Retina (tissue), 1 donor: ENCODE measurements at places on chromosomes 2 and 18.
A peak's percentile ranks its signal among the peaks of the same experiment; 100 is the strongest.

DNA sequence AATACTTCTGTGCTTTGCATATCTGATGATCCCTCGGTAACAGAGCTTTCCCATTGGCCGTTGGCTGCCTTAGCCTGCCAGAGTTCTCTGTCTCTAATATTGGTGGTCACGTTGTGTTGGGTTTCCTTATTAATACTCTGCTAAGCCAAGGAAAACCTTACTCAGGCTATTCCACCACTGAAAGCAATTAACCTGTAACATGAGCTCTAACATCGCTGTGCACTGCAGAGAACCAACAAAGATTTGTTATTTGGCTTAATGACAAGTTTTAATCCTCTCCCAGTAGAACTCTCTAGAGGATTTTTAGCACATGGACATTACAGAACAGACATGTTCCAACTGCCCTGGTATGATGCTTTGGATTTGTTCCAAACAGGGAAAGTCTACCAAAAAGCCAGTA, 825.9 kb upstream of the POU3F3 start:
- no peak for DNase-seq

DNA sequence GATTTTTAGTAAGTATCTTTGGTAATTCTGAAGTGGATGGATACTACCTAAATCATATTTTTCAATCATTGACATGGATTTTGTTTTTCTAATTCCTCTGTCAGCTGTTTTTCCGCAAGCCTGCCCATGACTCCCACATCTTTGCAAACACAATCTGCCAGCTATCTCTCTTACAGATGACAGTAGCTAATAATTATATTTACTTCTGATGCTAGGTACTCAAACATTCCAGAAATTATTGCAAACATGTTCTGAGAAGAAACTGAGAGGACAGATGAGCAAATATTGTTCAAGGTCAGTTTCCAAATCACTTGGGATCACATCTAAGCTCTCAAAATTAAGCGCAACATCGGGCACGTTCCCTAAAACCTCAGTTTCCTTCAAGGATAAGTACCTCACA, 270.0 kb upstream of the CDH19 start:
- no peak for DNase-seq

DNA sequence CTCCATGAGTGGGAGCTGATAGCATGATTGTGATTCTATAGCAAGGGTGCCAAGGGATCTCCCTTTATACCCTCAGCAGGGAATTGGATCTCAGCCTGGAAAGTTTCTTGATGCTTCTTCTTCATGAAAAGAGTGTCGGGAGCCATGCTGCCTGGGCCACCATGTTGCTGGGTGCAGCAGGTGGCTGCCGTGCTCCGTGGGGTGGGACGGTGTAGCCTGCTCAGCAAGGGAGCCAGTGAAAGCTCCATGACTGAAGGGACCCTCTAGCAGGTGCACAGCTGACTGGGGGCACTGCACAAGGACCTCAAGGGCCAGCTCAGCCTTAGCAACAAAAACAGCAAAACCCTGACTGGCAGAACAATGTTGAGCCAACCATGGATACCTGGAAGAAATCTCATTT, 368.9 kb upstream of the HS6ST1 start:
- no peak for DNase-seq

DNA sequence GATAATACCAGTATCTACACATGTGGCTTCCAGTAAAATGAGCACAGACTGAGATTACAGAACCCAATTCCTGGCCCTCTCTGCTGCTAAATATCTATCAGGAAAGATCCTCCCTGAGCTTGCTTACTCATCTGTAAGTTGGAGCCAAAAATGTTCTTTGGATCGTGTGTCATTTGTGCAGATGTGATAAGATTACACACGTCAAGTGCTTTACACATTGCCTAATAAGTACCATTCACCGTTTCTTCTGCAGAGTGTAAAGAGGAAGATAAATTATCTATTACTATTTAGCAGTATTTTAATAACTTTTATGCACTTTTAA, 23.2 kb upstream of the SLC20A1 start:
- DNase-seq, result no peak

- DNase-seq, result no peak
Observed at GRCh38 chr2:66058675-66059074, 376.2 kb upstream of the MEIS1 start.

- DNase-seq, result no peak
Observed at GRCh38 chr2:168929031-168929430, 27.9 kb downstream of the G6PC2 start.

DNA sequence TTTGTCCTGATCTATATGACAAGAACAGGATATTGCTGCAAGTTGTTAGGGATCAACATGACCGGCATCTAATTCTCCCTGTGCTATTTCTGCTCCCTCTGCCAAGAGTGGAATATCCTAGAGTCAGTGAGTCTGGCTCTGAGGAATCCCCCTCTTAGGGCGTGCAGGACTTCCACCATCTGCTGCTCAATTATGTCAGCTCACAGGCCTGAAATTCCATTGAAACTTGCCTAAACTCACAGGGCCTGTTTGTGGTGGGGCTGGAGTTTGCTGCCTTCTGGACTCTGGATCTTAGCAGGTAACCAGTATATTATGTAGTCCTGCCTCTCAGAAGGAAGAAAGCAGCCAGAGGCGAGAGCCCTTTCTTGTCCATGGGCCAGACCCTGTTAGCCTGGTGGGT, 323.0 kb downstream of the TSN start:
- no peak for DNase-seq

GRCh38 chr2:147989809-147990403, 30.6 kb downstream of the ORC4 start:
- peak; percentile 3 for DNase-seq

GRCh38 chr18:45760462-45761036, 36.6 kb downstream of the SLC14A1 start:
- no peak for DNase-seq

GRCh38 chr18:36724591-36725001, 104.2 kb downstream of the TPGS2 start:
- no peak for DNase-seq

DNA sequence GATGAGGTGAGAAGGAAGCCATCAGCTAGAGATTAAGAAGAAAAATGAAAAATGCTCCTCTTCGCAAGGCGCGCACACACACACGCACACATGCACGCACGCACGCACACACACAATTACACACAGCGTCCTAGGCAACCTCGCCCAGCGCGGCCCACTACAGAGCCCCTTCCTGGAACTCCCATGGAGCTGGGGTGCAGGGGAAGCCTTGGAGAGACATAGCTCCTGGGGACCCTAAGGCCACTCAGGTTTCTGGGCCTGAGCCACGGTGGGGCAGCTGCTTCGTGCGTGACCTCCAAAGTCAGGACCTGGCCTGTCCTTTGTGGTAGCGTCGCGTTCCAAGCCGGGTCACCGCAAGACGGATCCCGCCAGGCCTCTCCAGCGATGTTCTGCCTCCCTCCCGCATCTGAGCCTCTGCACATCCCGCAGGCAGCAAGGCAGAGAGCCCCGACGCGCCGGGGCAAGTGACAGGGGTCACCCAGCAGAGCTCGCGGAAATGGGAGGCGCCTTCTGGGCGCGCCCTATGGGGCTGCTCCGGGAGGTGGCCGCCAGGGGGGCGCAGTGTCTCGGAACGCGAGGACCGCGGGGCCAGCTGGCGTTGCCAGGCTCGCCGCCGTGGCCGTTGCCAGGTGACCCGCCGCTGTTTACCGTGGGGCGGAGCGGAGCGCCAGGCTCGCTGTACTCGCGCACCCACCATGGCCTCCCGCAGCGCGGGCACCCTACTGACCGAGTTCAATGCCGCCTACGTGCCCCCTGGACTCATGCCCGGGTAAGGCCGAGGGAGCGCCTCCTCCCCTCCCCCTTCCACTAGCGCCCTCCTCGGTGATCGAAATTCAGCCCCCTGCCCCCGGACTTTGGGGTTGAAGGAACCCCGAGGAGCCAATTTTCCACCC, 79.0 kb downstream of the CIB4 start:
- DNase-seq, result peak; percentile 83

GRCh38 chr2:63765117-63765516, 76.6 kb upstream of the UGP2 start:
- no peak for DNase-seq

GRCh38 chr2:50751311-50752031, 280.5 kb downstream of the NRXN1 start:
- DNase-seq, result no peak

DNA sequence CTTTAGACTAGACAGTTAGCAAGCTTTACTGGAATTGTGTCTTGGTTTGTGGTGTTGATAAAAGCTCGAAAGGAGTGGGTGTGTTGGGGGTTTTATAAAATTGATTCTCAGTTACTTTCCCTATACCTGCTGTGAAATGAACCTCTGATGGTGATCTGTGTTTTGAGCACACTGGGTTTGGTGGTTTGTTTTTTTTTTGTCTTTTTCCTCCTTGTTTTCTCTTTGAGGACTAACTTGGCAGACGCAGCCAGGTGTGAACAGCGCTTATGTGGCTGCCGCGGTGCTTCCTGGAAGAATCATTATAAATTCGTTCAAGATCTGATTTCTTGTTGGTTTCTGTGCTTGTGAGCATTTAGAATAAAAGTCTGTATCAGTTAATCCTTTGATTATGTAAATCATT, 28.5 kb downstream of the GRHL1 start:
- no peak for DNase-seq

DNA sequence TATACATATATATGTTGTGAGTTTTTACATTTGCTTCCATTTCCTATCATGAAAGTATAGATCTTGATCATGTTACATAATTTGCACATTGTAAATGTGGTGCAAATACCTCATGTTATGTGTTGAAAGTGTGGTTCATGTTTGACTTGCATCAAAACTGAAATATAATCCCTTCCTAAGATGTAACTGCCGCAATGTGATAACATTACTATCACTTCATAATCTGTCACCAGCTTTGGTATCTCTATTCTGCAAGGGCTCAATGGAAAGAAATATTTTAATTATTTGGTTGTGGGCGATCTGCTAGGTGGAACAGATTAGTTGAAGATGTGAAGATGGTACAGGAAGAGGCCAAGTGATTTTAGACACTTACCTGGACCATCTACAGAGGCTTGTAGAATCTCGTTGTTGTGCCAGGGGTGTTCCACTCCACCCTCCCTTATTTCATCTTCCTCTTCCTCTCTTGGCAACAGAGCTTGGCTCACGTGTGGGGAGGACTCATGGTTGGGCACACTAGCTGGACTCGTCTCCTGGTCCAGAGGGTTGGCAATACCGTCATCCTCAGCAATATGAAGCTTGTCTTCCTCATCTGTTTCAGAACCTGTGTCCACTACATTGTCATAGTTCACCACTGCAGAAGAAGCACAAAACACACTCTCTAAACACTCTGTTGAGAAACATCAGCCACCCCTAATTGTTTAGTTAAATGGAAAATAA, 90.4 kb downstream of the ZEB2 start:
- DNase-seq, result no peak

DNA sequence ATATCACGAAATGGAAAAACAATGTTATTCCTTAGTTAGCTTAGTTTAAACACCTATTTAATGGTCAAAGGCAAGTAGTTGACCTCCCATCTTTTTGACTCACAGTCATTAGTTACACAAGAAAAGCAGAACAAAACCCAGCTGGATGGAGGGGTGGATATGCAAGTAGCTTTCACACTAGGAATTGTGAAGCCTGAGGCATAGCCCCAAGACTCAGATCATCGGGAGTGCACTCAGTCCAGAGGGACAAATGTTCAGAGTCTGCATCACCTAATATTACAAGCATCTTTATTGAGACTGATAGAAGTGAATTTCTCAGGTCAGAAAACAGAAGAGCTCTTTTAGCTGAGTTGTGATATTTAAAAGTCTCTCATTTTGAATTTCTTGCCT, 15.5 kb upstream of the CPS1 start:
- DNase-seq, result no peak

DNA sequence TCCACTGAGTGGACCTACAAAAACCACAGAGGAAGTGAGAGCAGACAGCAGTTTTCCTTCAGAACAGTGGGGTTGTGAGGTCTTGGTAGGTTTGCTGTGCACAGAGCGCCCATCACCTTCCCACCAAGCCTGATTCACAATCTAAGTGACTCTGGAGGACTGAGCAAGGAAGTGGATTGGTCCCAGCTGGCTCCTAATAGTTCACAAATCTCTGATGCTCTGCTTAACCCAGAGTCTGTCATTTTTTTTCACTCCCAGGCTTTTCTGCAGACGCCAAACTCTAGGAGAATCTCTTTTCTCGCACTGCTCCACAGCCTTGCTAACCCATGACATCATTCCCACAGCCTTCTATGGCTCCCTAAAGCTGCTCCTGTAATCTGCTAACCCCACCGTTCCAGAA, 280.4 kb downstream of the C1D start:
- no peak for DNase-seq

DNA sequence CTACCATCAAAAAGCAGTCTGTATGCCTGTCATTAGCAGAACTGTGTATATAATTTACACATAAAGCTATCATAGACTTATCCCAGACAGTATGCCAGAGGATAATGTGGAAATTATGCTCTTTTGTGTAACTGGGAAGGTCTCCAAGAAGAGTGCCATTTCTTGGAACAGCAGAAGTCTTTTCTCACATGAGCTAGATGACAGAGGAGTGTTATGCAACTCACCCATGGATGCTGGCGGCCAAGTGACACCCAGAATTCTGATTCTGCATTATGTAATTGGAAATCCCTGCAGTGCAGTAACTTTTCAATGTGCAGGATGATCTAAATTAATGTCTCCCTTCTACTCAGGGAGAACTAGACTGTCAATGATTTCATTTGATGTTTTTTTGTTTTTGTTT, 160.0 kb downstream of the UBE2E3 start:
- no peak for DNase-seq

- peak; percentile 83 for DNase-seq
Observed at GRCh38 chr18:75210274-75211001, at the start of gene TSHZ1. TSS of gene TSHZ1 (plus strand) at chr18:75210797. CDS start at chr18:75211877, 1,080 bp downstream.

DNA sequence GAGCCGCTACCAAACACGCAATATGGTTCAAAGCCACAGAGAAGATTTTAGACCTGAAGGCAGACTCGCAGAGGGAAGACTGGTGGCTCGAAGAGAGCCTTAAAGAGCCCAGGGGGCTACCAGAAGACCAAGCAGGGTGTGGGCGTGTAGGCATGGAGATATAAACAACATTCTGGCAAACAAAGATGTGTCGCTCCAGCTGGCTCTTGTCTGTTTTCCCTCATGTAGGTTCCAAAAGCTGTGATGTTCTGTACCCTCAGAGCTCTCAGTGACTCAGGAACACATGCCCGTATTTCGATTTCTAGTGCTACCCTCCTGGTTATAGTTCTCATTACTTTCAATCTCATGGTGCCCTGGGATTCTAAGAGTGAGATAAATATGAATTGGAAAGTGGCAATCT, 44.5 kb downstream of the DOCK10 start:
- no peak for DNase-seq

- no peak for DNase-seq
Observed at GRCh38 chr2:12890481-12890991, 173.8 kb downstream of the TRIB2 start.

GRCh38 chr2:95346738-95347671, 49.9 kb downstream of the KCNIP3 start:
- DNase-seq, result peak; percentile 41
